Stimulated activated CD4-positive, alpha-beta T cell treated with anti-CD3 and anti-CD28 coated beads, TNF-alpha, amount 100 ng/mL, for 4 hours (primary cell): ENCODE measurements at places on chromosomes 16 and 17.

DNA sequence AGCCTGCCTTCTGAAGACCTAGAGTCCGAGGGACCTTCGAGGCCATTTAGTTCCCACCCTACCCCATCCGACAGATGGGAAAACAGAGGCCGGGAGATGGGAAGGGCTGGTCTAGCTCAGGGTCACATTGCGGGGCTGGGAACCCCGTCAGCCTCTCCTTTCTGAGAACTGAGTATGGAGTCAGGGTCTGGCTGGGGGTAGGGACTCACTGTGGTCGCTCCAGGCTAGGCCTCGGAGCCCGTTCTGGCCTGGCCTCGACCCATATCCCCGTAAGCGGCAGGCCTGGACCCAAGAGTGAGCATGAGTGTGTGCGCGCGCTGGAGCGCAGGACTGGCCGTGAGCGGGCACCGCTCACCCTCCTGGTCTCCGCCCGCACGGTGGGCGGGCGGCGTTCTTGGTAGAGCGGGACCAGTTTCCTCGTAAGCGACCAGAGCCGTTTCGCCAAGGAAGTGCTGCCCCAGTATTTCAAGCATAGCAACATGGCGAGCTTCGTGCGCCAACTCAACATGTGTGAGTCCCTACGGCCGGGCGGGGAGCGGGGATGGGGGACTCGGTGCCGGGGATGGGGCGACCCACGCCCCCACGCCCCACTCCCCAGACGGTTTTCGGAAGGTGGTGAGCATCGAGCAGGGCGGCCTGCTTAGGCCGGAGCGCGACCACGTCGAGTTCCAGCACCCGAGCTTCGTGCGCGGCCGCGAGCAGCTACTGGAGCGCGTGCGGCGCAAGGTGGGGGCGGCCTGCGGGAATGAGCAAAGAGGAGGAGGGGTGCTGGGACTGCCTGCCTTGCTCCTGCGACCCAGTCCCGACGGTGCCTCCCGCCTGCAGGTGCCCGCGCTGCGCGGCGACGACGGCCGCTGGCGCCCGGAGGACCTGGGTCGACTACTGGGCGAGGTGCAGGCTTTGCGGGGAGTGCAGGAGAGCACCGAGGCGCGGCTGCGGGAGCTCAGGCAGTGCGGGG lies 855 bp downstream of the HSF4 start:
- no peak for DNase-seq

DNA sequence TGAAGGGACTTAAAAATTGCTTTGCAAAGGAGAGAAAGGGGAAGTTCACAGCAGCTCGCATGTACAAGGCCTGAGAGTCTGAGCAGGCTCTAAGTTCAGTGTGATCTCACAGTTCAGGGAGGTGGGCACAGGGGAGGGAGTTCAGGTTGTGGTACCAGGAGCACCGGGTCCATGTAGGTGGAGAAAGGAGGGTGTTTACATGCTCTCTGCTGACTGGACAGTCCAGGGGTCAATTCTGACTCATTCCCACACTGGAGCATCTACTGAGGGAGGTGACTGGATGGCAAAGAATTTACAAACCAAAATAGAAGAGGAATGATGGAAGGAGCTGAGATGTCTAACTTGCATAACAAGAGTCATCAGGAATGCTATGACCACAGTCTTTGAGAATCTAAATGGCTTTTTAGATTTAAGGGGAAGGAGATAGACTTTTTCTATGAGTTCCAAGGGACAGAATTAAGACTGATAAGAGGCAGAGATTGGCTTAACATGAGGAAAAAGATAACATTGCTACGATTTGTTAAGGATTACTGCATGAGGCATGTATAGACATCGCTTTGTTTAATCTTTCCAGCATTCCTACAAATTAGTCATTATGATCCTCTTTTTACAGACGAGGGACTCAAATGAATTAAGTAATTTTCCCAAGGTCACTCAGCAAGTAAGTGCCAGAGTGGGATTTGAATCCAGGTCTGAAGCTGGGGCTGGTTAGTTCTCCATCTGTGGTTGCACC lies 29.9 kb downstream of the MIS12 start:
- no peak for DNase-seq

- no peak for DNase-seq
Observed at GRCh38 chr16:57366544-57367040, 5.7 kb upstream of the CX3CL1 start.

- no peak for DNase-seq
Observed at GRCh38 chr16:23754594-23755483, at the start of gene CHP2. CHP2 (plus strand) TSS chr16:23755026; CDS start chr16:23755050, 24 bp downstream.

- DNase-seq, result no peak
Observed at GRCh38 chr16:51150888-51151320, at the start of gene SALL1. SALL1 (minus strand) TSS chr16:51151270; CDS start chr16:51151241, 29 bp downstream.

DNA sequence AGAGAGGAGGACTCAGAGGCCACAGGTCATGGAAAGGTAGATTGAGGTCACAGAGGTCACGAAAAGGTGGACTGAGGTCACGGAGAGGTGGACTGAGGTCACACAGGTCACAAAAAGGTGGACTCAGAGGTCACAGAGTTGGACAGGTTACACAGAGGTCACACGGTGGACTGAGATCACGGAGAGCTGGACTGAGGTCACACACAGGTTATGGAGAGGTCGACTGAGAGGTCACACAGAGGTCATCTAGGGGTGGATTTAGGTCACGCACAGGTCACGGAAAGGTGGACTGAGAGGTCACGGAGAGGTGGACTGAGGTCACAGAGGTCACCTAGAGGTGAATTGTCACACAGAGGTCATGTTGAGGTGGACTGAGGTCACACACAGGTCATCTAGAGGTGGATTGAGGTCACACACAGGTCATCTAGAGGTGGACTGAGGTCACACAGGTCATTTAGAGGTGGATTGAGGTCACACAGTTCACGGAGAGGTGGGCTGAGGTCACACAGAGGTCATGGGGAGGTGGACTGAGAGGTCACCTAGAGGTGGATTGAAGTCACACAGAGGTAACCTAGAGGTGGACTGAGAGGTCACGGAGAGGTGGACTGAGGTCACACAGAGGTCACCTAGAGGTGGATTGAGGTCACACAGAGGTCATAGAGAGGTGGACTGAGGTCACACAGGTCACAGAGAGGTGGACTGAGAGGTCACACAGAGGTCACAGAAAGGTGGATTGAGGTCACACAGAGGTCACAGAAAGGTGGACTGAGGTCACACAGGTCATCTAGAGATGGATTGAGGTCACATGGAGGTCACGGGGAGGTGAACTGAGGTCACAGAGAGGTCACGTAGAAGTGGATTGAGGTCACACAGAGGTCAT lies 26.7 kb upstream of the JPT2 start:
- no peak for DNase-seq

DNA sequence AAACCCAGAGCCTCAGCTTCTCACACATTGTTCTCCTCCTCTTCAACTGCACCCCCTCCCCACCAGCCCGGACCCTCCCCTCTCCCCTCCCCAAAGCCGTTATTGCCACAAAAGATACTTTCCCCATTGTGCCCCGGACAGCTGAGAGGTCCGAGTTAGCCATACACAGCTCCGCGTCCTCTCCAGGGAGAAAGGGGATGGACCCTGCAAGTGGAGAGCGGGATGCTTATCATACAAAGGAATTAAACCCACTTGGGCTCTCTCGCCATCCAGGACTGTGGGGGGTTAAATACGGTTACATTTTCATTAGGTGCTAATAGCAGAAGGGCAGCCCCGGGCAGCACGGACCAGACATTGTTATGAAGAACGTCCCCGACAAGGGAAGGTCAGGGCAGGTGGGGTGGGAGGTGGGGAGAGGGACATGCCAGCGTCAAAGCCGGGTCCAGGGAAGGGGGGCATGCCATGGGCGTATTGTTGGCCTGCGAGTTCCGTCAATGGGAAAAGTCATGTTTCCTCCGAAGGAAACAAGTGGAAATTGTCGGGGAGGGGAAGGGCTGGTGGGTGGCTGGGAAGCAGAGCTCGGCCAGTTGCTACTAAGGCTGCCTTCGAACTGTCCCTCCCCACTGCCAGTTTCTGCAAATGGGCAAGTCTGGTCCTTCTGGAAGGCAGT lies 99.1 kb downstream of the SOX9 start:
- DNase-seq, result no peak

DNA sequence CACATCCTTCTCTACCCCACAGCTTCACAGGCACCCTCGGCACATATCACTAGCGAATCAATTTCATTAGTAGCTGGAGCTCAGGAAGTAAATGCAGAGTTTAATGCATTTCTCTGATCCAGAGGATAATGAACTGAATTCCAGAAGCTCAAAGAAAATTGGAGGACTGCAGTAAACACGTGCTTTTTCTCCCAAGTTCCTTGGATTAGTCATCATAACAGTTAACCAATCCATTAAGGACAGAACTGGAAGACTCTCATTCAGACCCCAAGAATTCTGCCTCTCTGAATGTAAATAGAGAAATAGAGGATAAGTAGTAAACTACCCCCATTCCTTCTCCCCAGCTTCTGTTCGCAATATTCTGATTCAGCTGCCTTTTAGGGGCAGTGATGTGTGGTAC lies 40.7 kb downstream of the DUSP14 start:
- DNase-seq, result no peak

GRCh38 chr16:51577621-51578303 lies 426.7 kb upstream of the SALL1 start:
- DNase-seq, result no peak

GRCh38 chr17:44380767-44381166 lies 8.7 kb downstream of the ITGA2B start:
- DNase-seq, result no peak

- DNase-seq, result no peak
Observed at GRCh38 chr17:21286066-21286770, 1.7 kb downstream of the MAP2K3 start.

DNA sequence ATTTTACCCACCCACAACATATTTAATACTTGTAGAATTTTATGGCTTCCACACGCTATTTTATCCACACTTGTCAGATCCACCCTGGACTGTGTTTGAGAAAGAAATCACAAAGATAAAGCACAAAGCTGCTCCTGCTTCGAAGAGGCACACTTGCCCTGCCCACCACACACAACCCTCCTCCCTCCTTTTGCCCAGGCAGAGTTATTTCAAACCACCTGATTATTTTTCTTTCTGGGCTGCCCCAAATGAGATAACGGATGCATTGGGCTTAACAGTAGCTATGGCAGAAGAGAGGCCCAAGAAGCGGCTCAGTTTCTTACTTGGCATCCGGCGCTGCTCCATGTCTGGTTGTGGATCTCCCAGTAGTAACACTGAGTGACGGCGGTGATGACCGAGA lies 27.2 kb downstream of the PKD1L3 start:
- no peak for DNase-seq

DNA sequence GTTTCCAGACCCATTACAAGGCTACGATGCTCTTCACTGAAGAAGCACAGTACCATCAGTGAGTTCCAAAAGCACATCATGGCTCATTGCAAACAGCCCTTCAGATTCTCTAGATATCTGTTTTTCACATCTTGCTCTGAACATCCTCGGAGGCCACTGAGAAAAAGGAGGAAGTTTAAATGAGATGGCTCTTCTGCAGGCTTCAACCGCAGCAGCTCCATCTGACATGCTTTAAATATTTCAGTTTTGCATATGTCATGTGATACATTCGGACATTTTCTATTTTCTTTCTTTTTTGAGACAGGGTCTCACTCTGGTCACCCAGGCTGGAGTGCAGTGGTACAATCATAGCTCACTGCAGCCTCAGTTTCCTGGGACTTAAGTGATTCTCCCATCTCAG lies 396.8 kb downstream of the NPIPA8 start:
- no peak for DNase-seq

GRCh38 chr16:88264641-88265285 lies 118.0 kb upstream of the ZNF469 start:
- DNase-seq, result no peak

DNA sequence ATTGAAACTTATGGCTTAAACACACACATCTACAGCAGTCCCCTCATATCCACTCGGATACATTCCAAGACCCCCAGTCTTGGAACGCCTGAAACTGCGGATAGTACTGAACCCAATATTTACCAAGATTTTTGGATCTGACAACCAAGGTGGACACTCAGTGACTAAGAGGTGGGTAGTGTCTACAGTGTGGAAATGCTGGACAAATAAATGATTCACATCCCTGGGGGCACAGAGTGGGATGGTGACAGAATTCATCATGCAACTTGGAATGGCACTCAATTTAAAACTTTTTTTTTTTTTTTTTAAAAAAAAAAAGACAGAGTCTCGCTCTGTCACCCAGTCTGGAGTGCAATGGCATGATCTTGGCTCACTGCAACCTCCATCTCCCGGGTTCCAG lies 54.2 kb upstream of the TRAP1 start:
- DNase-seq, result no peak

- DNase-seq, result no peak
Observed at GRCh38 chr17:77478281-77478680, 337.5 kb downstream of the SEC14L1 start.

DNA sequence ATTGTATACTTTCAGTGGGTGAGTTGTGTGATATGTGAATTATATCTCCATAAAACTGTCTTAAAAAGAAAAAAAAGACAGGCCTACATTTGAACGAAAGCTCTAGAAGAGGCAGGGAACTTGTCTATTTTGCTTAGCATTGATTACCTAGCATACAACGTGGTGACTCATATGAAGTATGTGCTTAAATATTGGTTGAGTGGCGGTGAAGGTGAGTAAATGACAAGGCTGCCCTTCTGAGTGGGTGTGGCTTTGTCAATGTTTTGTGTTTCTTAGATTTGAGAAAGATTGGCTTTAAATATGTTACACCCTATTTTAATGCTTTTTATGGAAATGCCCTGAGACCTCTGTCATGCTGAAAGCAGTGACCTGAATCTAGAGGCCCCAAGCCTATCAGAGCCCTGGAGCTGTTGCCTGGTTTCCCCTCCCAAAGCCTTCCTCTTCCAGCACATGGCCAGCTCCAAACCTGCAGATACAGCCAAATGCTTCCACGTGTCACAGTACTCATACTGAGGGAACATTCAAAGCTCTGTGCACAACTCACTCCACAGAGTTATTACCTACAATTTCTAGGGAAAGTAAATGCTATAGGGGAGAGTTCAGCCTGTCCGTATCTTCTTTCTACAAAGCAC lies 260.0 kb downstream of the PHKB start:
- DNase-seq, result no peak

GRCh38 chr16:20899071-20899470 lies 1.1 kb downstream of the DCUN1D3 start:
- DNase-seq, result no peak

DNA sequence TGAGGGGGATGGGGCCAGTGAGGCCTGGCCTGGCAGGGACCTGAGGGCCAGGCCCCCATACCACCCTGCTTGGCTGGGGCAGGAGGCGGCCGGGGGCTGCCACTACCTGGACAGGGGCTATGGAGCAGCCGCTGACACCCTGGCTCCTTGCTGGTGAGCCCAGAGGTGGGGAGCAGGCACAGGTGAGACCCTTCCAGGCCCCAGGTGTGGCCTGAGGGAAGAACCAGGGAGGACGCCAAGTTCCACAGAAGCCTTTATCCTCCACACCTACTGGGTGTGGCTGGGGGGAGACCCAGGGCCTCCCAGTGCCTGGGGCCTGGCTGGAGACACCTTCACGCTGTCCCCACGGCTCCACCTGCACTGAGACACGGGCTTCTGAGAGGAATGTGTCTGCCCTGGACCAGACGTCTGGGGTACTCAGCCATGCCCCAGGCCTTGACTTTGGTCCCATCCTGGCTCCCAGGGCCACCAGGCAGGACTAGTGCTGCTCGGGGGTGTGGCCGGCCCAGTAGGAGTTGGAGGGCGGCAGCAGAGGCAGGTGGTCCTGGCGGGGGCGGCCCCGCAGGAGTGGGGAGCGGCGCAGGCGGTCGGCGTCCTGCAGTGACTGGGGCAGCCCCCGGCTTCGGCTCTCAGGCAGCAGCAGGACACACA lies 4.7 kb downstream of the SLC22A31 start:
- DNase-seq, result no peak

GRCh38 chr17:82173351-82174041 lies 39.1 kb downstream of the CCDC57 start:
- DNase-seq, result no peak

- no peak for DNase-seq
Observed at GRCh38 chr17:41009936-41010335, 1.0 kb upstream of the KRTAP3-1 start.
